ENCODE measurements at places on chromosomes 3 and 15. TPM values are rescaled to one million over a fixed set of nuclear protein-coding genes. Genes with fewer than 3 reads are reported as not detected.

ANKDD1A gene
- 1.7 TPM for polyA plus RNA-seq

GAP43 gene
- 1.1 TPM for polyA plus RNA-seq

NMNAT3 gene
- 6.9 TPM for polyA plus RNA-seq

SLC12A1 gene
- polyA plus RNA-seq, result not detected

PLA2G4E gene
- not detected for polyA plus RNA-seq

RASGRP1 gene
- polyA plus RNA-seq, result 1.7 TPM

BTLA gene
- polyA plus RNA-seq, result 1.1 TPM

SLC12A6 gene
- 1.4 TPM for polyA plus RNA-seq

IMPG2 gene
- not detected for polyA plus RNA-seq

LMAN1L gene
- not detected for polyA plus RNA-seq

All from stomach (tissue), 19 donors.